ENCODE measurements at places on chromosomes 2 and 18. TPM values are rescaled to one million over a fixed set of nuclear protein-coding genes. Genes with fewer than 3 reads are reported as not detected.

The DLX1 gene
- 2.1 TPM for total RNA-seq

The SLC16A14 gene
- total RNA-seq = 0.58 TPM

The IL36RN gene
- total RNA-seq = under 0.01 TPM

The MYO5B gene
- total RNA-seq = 0.28 TPM

Measured in regular cardiac myocyte (primary cell).